ENCODE measurements at places on chromosomes 6 and 20.

GRCh38 chr6:26032340-26033084 is 54.7 kb upstream of the HFE start:
- peak; percentile 87 for DNase-seq

DNA sequence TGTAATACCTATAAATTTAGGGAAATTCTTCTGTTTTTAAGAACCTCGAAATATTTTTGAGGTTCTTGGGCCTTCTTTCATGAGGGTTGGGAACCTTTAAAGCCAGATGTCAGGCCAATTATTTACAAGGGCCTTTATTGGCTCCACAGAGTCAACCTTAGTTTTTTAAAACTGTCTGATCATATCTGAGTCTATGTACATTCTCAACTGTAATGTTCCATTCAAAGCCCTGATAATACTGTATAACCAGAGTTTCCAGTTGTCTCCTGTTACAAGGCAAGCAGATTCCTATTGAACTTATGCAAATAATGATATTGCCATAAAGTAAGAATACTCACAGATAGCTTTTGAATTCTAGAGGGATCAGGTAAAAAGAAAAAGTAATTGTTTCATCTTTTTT is 545.5 kb downstream of the EPM2A start:
- no peak for DNase-seq

GRCh38 chr6:37777272-37777834 is 42.2 kb upstream of the ZFAND3 start:
- no peak for DNase-seq

GRCh38 chr6:135905604-135906300 is 54.3 kb downstream of the PDE7B start:
- DNase-seq: no peak

DNA sequence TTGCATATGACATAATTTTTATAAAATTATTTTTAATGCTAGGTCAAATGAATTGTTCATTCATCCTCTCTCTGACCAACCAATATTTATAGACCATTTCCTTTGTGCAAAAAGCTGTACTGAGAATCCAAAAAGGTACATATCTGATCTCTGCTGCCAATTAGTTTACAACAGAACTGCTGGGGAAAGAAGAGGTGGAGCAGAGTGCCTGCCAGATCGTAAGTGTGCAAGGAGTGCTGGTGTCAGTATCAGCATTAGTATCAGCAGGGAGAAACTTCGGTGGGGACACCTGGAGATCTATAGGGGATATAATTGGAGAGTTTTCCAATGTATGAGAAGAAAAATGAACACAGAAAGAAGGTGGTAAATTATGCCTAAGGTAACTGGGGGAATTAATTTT is 63.3 kb upstream of the ASF1A start:
- DNase-seq: no peak

Data from fibroblast of skin of right biceps (primary cell).